ENCODE measurements at places on chromosomes 16 and 17.

DNA sequence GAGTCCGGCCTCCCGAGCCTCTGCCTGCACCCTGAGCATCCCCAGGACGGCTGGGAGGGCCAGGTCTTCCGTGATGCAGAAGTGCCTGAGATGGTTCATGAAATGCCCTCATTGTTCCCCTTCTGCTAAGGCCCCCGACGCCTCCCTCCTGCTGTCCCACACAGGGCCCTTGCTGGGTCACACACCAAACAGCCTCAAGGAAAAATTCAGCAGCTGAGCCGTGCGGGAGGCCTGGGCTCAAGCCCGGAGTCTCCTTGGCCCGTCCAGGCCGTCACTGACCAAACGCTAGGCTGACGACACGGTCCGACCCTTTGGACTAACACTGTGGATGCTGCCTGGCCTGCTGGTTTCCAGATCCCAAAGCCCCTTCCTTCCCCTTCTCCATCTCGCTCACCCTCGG, 90.2 kb downstream of the RTN4RL1 start:
- no peak for DNase-seq

DNA sequence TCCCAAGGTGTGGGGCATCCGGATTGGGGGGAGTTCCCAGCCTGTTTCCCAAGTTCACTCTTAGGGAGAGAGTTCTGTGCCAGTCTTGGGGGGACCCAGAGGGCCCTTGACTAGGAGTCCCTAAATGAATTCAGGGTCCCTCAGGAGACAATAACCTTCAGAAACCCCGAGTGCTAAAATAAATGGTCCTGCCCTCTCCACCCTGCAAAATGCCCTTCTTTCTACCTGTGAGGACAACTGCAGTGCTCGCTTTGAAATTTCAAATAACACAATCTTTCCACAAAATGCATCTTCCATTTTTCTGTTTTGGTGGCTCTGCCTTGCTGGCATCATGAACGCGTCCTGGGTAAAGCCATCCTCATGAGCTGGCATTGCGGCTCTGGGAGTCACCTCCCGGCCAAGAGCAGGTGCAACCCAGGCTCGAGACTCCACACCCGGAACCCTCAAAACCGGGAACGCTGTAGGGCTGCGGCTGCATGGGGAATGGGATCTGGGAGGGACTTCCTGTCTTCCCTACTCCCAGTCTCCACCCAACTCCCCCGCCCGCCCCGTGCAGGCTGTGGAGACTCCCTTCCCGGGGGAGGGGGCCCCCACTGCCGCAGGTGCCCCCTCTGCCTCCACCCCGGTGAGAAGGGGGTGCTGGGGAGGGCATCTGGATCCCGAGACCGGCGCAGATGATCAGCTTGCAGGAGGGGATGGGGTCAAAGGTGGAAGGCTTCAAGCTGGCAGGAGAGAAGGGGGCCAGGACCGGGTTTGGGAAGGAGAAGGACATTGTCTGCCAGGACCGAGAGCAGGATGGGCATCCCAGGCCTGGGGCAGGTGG, at the start of gene ZNF205:
ZNF205 (plus strand) TSS at position 529 of the 823 bp plus-strand sequence. CDS start 845 bp downstream, outside the sequence.
- DNase-seq: peak; percentile 72

- DNase-seq: no peak
These were observed 75.1 kb upstream of the NSRP1 start for GRCh38 chr17:30041551-30041950.

GRCh38 chr16:8655184-8655717, 19.2 kb upstream of the ABAT start:
- peak; percentile 39 for DNase-seq

DNA sequence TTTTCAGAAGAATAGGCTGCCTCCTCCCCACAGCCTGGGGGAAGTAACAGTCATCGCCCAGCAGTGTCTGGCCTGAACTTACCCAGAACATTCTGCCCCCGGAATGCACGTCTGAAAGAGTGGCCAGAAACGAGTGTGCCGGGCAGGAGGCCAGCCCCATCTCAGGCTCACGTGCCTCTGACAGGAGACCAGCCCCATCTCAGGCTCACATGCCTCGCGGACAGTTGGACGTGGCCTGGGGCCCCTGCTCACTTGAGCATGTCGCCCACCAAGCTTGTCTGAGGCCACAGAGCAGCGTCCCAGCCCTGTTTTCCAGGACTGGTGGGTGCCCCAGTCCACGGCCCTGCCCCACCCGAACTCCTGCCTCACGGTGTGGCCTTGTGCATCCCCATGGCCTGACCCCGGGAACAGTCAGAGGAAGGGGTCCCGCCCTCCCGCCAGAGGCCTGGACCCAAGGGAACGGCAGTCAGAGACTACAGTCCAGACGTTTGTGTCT, 16.3 kb upstream of the CDH15 start:
- peak; percentile 32 for DNase-seq

GRCh38 chr16:16073891-16074881, 124.8 kb downstream of the ABCC1 start:
- peak; percentile 96 for DNase-seq

- no peak for DNase-seq
These were observed 3.5 kb downstream of the SEC14L1 start for GRCh38 chr17:77144227-77144626.

DNA sequence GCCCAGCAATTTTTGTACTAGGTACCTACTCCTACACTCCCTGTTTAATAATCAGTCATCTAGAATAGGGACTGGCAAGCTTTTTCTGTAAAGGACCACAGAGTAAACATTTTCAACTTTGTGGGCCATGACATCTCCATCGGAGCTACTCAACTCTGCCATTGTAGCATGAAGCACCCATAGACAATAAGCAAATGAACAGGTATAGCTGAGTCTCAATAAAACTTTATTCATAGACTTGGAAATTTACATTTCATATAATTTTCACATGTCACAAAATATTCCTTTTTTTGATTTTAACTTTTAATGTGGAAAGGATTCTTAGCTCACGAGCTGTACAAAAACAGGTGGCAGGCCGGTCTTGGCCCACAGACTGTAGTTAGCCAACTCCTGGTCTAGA, 345.8 kb downstream of the SOX9 start:
- no peak for DNase-seq

- DNase-seq: no peak
These were observed 20.1 kb downstream of the ZNF276 start for GRCh38 chr16:89741342-89742014.

DNA sequence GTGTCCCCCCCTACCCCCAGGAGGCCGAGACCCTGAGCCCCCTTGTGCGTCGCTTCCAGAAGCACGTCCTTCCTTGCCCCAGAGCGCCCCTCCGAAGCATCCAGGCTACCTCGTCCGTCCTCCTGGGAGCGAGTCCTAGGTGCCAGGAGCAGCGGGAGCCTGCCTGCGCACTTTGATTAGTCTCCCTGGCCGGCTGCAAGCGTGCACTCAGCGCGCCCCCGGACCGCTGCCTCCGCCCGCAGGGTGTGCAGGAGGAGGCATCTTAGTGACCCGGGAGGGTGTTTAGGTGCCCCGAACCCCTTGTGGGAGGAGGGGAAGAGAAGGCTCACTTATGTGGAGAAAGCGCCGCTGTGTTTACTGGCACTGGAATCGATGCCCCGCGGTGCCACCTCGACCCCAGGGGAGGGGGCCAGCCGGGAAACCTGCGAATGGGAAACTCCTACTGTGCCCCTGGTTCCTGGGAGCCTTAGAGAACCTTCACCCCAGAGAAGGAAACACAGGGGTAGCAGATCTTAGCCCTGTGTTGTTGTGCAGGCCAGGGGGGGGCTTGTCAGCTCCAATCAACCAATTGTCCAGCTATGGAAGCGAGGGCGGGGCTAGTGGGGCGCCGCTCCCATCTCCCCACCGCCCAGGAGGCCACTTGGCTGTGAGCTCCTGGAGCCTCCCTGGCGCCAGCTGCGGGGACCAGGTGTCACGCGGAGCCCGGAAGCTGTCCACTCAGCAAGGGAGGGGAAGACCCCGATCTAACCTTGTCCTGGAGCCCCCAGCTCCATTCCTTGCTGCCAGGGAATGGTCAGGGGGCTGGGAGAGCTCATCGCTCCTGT, 922.8 kb upstream of the EEF2KMT start:
- DNase-seq: no peak

DNA sequence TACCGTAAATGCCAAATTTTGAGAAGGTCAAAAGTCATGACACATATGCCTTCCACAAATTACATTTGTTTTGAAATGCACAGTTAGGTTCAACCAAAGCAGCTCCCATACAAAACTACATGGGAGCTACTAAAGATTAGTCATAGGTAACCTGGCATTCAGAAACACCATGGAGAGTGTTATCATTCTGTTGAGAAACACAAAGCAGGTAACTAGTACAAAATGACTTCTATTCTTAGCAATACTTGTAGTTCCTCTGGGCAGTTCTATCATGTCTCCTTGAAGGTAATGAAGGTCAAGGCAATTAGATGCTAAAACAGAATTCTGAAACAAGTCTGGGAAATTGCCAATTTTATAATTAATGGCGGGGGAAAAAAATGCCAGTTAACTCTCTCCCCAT, 39.4 kb downstream of the KCNJ16 start:
- DNase-seq: no peak

- DNase-seq: no peak
These were observed 84.5 kb downstream of the XYLT1 start for GRCh38 chr16:17386229-17386628.

- DNase-seq: no peak
These were observed 677 bp upstream of the ZNHIT3 start for GRCh38 chr17:36485805-36486203.

DNA sequence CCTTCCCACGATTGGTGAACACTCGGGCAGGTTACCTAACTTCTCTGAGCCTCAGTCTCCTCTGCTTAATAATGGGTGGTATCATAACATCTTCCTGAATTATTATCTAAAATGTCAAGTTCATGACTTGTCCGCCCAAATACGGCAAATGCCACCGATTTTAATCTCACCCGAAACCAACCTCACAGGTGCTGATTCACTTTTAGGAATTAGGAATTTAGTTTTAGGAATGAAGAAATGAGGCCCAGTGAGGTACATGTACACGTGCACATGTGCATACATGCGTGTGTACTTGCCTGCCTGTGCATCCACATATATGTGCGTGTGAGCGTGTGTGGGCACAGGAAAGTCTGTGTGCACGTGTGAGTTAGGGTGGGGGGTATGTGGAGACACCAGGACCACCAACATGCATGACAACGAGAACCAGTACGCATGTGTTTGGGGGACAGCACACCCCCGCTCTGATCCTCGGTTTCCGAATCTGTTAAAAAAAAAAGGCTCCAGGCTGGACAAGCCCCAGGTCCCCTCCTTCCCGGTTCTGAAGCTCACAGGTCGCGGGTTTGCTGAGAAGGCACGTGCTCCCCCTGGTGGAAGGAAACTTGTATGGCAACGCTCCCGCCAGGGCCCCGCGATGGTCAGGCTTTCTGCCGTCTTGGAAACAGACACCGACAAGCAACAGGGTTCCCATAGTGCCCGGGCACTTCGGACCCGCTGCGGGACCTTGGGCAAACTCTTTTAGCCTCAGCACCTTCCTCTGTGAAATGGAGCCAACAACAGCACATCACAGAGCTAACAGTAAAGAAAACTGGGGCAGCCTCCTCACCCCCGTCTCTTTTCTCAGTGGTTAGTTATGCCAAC, 219.2 kb downstream of the RBFOX3 start:
- peak; percentile 30 for DNase-seq

- no peak for DNase-seq
These were observed 29.6 kb downstream of the RGS9 start for GRCh38 chr17:65166787-65167186.

GRCh38 chr16:47947723-47948122, 208.1 kb downstream of the ABCC12 start:
- DNase-seq: no peak

GRCh38 chr16:28321700-28322411, 29.5 kb downstream of the SBK1 start:
- DNase-seq: no peak

DNA sequence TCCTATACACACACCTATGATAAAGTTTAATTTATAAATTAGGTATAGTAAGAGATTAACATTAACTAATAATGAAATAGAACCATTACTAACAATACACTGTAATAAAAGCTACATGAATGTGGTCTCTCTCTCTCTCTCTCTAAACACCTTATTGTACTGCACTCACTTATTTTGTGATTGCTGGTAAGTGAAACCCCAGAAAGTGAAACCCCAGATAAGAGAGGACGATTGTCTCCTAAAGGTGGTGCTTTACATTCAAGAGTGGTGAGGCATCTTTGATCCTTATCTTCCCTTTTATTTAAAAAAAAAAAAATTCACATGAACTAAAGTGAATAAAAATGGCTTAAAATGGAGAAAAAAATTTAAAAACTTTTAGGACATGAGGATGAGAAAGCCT, 80.1 kb upstream of the TRAP1 start:
- DNase-seq: no peak

GRCh38 chr17:17613708-17614114, 22.2 kb upstream of the PEMT start:
- peak; percentile 66 for DNase-seq

GRCh38 chr17:5500589-5501391, 14.4 kb downstream of the MIS12 start:
- peak; percentile 89 for DNase-seq

- DNase-seq: no peak
These were observed 94.6 kb downstream of the SPECC1 start for GRCh38 chr17:20103454-20104446.

DNA sequence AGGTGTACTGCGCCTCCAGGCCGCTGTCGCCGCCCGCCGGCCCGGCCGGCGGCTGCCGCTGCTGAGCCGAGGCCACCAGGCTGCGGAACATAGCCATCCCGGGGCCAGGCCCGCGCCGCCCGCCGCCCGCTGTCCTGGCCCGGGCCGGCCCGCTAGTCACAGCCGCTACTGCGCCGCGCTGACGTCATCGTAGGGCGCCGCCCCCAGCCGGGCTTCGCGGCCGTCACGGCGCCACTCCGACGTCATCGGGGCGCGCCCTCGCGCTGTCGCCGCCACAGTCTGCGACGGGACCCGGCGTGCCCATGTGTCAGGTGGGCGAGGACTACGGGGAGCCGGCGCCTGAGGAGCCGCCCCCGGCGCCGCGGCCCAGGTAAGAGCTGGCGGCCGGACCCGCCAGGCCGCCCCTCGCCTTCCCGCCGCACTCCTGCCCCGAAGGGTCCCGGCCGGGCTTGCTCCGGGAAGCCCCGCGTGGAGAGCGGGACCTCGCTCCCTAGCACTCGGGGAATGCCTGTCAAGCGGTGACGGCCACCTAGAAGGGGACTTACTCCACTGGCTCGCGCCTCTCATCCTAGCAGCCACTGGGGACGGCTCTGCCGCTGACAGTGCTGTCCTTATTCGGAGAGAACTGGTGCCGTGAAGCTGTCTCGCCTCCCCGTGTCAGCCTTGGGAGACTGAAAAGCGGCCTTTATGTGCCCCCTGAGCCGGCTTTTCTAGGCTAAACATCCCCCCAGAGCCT, at the start of the genes CTU2 and RNF166:
CTU2 (plus strand) TSS at position 275 of the 736 bp plus-strand sequence; CDS start at position 303, 28 bp downstream.
RNF166 (minus strand) TSS at position 180 of the 736 bp plus-strand sequence; CDS start at position 97, 83 bp downstream.
- DNase-seq: peak; percentile 87

Data from fibroblast of skin of right quadriceps (primary cell).